ENCODE measurements at places on chromosomes 2 and 18.

DNA sequence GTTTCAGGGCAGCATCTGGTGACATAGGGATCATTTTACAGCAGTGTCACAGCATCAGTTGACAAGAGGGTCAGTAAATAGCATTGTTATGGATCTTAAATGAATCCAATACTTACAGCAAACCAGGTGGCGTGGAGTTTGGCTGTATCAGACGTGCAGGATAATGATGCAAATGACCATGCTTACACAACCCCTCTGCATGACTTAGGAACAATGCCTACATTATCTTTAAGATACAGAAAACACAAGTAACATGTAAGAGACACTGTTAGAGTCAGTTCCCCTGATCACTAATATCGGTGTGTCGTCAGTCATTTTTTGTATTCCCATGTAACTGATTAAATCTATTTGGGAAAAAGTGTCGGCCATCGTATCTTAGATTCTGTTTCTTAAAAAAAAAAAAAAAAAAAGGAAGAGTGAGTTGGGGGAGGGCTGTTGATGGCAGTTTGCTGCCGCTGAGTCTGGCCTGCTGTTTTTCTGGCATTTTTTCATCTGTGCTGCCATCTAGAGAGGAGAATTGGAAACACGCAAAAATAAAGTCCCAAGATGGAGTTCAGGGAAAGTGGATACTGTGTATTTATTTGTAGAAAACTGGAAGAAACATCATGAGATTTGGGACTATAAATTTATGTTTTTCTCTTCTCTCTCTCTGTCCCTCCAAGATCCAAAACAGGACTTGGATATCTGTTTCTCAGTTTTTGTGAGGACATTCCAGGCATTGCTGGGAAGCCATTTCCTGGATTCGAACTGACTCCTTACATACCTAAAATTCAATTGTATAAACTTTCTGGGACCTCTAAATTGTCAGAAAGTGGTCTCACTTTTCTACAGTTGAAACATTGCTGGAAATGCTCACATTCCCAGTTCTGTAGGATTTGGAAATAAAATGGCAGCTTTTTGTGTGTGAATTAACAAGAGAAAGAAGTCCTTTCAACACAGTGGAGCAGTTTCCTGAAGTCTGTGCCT, 60.3 kb upstream of the AGPS start:
- DNase-seq, result peak; percentile 87

- DNase-seq, result no peak
These were observed 149.7 kb downstream of the EN1 start for GRCh38 chr2:118697781-118698180.

DNA sequence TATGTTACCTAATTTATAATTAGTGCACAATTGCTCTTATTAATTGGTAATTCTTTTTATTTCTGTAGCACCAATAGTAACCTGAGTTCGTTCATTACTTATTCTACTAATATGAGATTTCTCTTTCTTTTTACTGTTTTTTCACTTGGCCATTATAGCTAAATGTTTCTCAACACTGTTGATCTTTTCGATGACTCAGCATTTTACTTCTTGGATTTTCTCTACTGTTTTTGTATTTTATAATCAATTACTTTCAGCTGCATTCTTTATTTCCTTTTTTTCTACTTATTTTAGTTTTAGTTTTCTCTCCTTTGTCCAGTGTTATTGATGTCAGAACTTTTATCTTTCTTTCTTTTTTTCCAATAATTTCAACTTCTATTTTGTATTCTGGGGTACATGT, 589.4 kb upstream of the SOX11 start:
- DNase-seq, result no peak

GRCh38 chr2:38045811-38046210, 30.1 kb downstream of the CYP1B1 start:
- DNase-seq, result no peak

DNA sequence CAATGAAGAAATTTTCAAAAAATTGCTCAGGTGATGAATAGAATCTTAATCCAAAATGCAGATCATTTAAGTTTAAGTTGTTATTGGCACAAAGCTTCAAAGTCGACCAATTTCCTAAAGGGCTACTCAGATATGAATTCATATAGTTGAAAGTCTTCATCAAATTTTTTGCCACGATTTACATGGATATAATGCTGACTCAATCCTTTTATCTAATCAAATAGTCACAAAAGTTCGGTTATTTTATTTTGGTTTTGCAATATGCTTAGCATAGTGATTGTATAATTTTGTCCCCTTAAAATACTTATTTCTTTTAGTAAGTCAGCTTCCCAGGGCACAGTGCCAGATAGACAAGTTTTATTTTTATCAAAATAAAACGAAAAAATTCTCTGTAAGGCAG, 227.3 kb downstream of the CD226 start:
- DNase-seq, result no peak

- DNase-seq, result no peak
These were observed 15.2 kb downstream of the KIDINS220 start for GRCh38 chr2:8822218-8822617.

GRCh38 chr2:30346471-30347169, 100.4 kb upstream of the LCLAT1 start:
- no peak for DNase-seq

- no peak for DNase-seq
These were observed 44.1 kb downstream of the TMEM163 start for GRCh38 chr2:134674687-134675086.

DNA sequence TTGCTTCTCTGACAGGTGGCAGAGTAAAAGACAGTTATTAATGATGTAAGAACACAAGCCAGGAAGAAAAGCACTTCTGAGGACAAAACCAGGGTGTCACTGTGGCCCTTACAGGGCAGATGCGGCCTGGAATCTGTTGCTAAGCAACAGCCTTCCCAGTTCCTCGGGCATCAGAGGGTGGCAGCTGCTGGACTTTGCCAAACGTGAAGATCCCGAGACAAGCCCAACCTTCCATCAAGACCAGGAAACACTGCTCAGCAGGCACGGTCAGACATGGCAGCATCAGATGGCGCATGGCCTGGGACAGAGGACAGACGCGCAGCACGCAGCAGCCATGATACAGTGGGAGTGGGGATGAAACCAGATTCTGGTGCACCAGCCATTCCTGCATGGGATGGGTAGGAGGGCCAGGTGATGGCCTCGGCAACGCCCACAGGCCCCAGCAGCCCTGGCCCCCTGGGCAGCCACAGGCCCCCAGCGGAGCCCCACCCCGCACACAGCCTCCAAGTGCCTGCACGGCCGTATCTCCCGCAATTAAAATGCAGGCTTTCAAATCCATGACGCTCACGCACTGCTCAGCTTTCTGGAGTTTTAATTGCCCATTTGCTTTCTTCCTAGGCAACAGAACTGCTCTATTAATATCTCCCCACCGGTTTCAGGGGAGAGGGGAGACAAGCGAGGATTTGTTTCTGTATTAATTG, 89.0 kb downstream of the EIPR1 start:
- DNase-seq, result peak; percentile 23

DNA sequence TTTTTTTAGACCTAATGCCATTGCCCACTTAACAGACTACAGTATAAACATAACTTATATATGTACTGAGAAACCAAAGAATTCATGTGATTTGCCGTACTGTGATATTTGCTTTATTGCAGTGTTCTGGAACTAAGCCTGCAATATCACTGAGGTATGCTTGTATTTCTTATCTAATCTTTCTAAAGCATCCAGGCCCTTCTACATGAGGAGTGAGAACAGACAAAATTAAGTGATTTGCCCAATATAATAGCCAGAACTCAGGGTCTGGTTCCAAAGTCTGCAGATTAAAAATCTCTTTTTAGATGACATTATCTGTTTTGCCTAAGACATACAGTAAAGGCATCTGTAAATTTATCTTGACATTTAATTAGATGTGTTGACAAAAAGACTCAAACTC, 41.9 kb downstream of the BMPR2 start:
- DNase-seq, result no peak

DNA sequence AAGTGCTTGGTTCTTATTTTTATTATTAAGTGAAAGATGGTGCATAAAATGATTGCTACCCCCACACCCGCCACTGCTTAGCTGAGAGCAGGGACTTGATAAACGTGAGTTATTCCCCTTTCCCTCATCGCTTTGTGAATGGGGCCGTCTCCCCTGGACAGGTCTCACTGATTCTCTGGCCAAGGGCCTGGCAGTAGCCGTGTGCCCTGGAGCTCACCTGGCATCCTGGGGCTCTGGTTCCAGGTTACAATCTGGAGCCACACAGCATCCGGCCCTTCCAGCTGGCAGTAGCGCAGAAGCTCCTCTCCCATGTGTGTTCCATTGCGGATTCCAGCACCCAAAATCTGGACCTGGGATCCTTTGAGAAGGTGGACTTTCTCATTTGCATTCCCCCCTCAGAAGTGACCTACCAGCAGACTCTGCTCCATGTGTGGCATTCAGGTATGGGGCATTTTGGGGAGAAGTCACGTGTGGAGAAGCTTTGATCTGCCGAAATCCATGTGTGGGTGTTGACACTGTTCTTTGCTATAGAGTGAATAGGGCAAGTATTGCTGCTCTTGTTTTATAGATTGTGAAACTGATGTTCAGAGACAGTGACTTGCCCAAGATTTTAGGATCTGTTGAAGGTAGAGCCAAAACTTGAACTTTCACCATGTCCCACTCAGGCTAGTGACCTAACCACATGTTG, 63.8 kb downstream of the GREB1 start:
- no peak for DNase-seq

DNA sequence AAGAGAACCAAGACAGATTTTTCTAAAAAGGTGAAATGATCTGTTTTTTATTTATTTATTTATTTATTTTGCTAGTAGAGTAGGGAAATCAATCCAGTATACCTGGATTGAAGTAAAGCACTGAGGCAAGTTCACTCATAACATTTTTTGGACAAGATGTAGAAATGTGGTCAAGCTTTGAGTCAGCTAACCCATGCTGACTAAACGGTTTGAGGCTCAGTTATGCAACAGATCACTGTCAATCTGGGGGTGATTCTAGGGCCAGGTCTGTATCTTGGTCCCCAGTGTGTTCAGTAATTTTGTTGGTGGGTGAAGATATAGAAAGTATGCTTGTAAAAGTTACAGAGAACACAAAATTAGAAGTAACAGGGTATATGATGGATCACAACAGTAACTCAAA, 60.2 kb downstream of the RMDN2 start:
- DNase-seq, result no peak

DNA sequence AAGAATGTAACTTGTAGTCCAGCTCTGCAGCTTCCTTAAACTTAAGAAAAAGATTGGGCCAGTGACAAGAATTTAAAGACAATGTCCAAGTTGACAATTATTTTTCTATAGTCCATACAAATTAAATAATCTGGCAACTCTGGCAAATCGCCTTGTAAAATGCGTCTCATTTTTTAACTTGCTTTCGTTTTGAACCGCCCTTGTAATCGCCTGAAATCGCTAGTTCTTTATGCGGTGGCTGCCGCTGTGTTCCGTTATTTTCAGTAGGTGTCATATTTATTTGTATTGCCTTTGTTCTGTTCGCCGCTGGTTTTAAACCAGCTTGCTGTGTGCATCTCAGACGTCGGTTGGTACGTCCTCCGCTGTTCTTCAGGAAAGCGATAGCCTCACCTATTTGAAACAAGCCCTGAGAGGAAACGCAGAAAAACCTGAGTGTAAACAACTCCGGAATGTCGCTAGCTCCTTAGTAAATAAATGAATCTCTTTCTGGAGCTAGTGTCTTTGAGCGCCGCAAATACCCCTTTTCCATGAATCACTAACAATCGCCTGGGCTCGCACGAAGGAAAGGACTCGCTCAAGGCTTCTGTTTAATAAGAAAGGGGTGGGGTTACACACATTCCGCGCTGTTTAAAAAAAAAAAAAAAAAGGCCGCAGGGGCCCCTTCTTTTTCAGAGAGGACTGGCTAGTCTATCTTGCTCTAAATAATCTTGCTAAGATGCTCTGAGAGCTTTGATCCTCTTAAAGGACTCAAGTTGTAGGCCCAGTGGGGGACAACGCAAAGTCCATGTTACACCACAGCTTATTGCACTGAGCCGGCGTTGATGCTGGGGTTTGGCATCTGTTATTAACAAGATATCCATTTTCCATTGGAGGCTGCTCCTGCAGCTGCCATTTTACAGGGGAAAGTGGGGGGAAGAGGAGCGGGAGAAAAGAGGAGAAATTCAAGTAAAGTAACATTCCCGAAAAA, 3.0 kb downstream of the HOXD8 start:
- no peak for DNase-seq

GRCh38 chr2:54519841-54520459, 63.8 kb downstream of the SPTBN1 start:
- no peak for DNase-seq

DNA sequence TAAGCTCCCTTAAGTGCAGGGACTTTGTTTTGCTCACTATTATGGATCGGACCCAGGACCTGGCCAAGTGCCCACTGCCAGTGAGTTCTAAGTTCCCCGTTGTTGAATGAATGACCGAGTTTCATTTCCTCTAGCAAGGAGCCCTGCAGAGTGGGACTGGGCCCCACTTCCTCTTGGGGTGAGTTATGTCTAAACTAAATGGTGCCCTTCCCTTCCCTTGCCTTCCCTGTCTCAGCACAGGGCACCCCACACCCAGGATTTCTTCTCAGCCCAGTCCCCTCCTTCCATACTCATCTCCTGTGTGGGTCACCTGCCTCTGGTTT, 195.3 kb upstream of the HS6ST1 start:
- DNase-seq, result peak; percentile 14

DNA sequence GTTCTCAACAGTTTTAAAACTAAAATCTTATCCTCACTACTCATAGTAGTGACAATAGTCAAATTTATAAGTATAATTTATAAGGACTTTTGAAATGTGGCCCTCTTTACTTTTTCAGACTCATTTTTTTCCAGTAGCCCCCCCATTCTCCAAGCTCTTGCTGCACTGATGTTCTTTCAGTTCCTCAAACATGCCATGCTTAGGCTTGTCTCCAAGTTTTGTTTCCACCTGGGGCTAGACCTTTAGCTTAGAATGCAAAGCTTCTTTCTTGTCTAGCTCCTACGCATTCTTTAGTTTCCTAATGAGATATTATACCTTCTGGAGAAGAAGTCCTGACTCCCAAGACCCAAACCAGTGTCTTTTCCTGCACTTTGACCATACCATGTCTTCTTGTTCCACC, 222.6 kb downstream of the NOL4 start:
- DNase-seq, result no peak

GRCh38 chr2:118667348-118667747, 180.1 kb downstream of the EN1 start:
- no peak for DNase-seq

- DNase-seq, result no peak
These were observed 123.2 kb downstream of the OLA1 start for GRCh38 chr2:174125090-174125489.

DNA sequence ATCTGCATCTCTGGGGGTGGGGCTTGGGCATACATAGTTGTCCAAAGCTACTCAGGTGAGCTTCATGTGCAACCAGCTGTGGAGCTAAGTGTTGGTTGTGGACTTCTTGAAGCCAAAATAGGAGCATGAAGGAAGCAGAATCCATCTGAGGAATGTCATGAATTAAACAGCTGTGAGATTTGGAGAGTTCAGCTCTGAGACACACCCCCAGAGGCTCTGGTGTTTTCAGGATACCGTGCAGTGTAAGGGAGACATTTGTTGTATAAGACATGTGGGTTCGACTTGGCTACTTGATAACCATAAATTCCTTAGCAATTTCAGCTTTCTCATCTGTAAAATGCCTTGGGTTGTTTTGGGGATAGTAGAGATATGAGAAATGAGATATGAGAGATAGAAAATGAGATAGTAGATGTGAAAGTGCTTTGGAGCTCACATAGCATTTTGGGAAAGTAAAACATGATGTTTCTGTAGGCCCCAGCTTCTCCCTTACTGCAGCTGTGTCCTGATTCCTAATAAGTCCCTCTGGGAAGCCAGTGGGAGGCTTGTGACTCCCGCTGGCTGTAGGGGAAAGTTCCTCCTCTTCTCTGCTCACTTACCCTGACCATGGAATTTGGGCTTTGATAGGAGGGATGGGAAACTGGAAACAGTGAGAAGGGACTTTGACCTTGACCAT, 50.0 kb downstream of the DPYSL5 start:
- no peak for DNase-seq

Measured in hippocampal formation (tissue), 2 donors.